Stimulated activated CD8-positive, alpha-beta memory T cell treated with anti-CD3 and anti-CD28 coated beads, Interleukin-7, amount 100 ng/mL, for 4 hours (primary cell): ENCODE measurements at places on chromosomes 1 and 21.

GRCh38 chr1:50971748-50972305 is 1.8 kb downstream of the CDKN2C start:
- DNase-seq, result no peak

- DNase-seq, result no peak
Observed at GRCh38 chr1:1259951-1260600, 13.6 kb upstream of the C1QTNF12 start.

GRCh38 chr1:244963231-244963826 is 99.0 kb upstream of the HNRNPU start:
- DNase-seq, result no peak

GRCh38 chr21:45892916-45893739 is 88.4 kb upstream of the COL6A1 start:
- DNase-seq, result no peak

DNA sequence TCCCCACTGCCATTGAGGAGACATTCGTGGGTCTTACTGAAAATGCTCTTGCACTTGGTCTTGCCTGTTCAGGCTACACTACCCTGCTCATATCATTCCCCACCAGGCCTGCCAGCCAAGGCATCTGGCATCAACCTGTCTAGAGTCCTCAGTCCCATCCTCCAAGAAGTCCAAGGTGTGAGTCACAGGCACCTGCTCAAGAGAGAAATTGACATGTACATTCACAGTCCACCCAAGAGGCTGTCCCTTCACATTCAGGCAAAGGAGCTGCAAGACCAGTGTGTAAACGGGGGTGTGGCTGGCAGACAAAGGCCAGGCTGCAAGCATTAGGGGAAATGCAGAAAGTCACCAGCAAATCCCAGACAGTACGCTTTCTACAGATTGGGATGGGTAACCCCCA is 13.1 kb upstream of the PLA2G2C start:
- DNase-seq, result no peak

DNA sequence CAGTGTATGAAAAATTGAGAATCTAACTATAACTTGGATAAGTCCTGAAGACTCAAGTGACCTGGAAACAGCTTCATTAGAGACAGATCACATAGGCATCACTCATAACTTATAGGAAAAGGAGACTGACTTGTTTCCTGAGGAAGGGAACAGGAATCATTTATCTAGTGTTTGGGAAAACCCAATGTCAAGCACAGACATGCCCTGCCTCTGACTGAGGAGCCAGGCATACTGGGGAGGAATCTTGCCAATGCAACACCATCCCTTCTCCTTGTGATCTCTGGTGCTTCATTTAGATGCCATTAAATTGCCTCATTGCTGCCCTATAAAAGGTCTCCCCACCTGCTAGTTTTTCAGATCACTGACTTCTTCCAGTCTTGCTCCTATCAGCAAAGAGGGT is 10.3 kb downstream of the LCE4A start:
- DNase-seq, result no peak

DNA sequence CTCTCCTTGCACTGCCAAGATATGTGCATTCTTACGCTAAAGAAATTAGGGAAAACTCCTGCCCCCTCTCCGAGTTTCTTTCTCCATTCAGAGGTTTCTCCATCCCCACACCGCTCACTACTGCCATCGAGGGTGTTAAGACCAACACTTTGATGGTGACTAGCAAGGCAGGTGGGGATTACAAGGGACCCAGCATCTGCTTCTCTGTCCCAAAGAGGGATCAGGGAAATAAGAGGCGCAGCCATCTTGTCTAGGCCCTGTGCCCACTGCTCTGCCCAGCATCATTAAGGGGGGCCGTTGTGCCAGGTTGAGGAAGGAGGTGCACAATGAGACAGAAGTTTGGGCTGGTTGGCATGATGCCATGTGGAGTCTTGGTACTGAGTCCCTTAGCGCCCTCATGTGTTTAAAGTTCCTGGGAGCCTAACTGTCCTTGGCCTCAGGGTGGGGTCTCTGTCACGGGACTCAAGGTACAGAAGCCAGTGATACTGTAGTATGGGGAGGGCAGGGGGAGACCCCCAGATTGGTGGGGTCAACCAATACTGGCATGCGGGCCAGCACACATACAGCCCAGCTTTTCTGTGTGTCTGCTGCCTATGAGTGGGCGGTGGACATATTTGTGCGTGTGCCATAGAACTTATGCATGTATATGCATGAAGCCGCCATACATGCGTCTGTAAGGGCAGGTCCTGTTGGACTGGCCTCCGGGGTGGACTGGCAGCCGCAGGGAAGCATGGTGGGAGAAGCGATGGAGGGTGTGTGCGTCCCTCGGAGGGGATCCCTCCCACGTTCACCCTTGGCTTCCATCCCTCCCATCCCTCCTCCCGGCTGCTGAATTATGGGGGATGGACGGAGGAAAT is 5.5 kb downstream of the EFNA3 start:
- no peak for DNase-seq

GRCh38 chr1:86069757-86070145 is 86.8 kb downstream of the COL24A1 start:
- DNase-seq, result no peak

DNA sequence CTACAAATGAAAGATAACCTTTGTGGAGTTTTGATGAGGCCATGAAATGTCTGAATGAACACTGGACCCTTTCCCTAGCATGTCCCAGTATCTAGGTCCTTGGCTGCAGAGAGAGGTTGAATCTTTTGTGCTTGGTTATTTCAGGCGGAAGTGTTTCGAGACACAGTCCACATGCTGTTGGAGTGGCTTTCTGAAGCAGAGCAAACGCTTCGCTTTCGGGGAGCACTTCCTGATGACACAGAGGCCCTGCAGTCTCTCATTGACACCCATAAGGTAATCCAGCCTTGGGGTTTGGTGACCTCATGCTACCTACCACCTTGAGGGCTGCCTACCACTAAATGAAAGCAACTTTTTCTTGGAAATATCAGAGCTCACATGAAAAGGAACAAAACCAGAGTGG is 38.9 kb upstream of the BMP8A start:
- no peak for DNase-seq

DNA sequence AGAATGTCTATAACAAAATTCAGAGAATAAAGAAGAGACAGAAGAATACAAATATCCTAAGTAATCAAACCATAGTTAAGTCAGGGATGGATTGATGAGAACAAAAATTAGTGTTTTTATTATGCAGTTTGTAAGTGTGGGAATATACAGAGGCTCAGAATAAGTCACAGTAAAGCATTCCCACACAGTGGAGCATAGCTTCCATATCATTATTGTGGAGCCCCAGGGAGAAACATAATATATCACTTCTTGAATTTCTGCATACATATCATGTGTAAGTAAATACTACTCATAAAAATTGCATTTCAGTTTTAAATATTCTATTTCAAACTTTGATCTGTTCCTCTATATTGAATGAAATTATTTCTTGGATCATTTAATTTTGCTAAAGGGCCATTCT is 790.4 kb downstream of the PLA2G4A start:
- no peak for DNase-seq

DNA sequence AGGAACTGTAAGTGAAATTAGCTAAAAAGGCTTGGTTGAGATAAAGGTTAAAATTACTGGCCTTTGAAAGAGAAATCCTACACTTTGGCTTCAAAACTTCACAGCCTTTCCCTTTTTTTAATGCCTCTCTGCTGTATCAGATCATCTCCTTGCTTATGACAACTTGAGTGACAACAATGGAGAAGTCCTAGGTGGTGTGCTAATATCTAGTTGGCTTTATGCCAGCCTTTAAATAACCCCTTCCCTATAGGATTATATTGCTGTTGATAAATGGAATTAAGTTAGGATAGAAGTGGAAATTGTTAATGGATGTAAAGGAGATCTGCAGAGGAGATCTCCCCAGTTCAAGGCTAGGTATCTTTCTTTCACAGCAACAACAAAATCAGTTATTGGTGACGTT is 130.2 kb upstream of the ATP1B1 start:
- DNase-seq, result no peak
